Cortex of kidney (tissue), 1 donor: ENCODE measurements at places on chromosomes 2 and 18.

DNA sequence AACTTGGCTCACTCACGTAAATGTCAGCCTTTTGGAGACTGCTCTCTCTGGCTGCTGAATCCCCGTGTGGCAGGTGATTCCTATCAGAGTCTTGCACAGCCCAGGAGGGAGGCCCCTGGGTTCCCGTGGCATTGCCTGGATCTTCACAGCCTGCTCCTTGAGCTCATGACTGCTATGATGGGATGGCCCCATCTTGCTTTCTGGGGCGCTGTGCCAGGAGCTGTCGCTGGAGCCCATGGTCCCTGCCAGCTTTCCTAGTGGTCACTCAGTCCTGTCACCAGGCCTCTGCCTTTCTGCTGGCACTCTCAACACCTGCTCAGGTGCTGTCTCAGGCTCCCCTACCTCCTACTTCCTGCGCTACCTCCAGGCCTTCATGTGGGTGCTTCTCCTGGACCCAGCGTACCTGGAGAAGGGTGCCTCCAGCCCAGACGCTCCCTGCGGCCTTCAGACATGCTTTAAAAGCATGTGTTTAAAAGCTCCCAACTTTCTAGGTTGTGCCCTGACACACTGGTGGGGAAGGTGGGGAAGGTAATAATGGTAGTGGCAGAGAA, 110.1 kb downstream of the MCFD2 start:
- DNase-seq = no peak

GRCh38 chr2:206031162-206031784, 54.7 kb downstream of the INO80D start:
- no peak for DNase-seq

DNA sequence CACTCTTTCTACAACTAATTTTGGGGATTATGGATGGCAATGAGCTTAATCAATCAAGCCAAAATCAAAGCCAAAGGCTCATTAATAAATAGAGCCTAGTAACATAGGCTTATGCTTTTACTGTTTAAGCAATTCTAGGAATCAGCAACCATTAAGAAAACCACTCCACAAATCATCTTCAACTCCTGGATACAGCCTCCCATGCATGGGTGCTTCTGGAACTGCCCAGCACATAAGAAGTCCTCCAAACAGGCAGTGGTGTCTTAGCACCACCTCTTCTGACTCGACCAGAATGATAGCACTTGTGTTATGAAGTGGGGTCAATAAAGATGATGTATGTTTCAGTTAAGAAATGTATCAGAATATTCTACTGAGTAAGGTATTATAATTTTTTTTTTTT, 104.4 kb upstream of the SERPINE2 start:
- DNase-seq = no peak

DNA sequence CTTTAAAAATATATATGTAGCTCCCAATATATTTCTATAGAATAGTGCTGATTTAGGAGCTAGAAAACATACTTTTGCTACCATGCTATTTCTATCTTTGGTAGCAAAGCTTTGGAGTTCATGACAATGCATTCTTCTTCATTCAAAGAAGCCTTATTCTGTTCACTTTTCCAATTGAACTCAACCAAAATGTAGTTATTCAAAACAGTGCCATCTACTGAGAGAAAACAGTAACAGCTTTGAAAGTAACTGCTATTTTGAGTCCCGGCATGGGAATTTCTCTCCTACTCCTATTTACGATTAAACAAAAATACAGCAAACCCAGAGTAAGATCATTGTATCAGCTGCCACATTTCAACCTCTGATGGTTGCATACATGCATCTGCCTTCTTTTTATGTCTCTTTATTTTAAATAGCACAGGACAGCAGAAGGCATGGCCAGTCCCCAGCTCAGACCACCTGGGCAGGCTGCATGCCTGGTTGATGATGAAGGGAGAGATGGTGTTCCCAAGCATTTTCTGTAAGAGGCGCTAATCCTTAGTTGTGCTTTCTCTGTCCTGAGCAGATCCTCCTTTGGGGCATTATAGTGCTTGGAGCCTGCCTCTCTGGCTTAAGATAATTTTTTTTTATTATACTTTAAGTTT, 69.7 kb upstream of the SULT1C3 start:
- DNase-seq = no peak

GRCh38 chr18:74774486-74774885, 176.8 kb downstream of the ZNF407 start:
- no peak for DNase-seq

DNA sequence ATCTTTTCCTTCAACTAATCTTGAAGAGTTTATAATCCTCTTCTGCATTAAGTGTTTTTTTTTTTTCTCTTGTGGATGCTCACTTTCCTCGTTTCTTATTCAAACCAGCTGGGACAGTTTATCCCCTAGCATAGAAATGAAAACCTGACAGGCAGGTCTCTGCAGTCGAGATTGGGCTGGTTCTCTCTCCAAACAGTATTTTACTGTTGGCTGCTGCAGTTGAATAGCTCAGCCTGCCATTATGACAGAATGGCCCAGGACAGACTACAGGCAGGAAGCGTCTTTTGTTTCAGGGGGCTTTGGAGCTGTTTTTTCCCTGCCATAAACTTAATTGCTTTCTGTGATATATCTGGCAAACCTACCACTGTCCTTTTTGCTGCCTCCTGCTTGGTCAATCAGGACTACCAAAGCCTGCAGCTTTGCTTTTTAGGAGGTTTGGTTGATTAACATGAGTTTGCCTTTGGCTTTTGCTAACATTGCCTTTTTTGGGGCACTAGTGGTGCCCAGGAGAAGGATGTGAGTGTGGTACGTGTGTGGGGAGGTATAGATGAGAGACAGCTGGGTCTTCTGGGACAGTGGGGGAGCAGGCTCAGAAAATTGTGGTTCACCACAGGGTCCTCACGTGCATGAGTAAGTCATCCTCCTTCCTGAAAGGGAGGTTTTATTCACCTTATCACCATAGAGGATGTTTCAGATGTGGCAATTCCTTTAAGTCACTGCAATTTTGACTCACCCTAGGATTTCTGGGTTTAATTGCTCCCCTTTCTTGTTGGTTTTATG, 128.7 kb downstream of the LYPD6B start:
- no peak for DNase-seq

DNA sequence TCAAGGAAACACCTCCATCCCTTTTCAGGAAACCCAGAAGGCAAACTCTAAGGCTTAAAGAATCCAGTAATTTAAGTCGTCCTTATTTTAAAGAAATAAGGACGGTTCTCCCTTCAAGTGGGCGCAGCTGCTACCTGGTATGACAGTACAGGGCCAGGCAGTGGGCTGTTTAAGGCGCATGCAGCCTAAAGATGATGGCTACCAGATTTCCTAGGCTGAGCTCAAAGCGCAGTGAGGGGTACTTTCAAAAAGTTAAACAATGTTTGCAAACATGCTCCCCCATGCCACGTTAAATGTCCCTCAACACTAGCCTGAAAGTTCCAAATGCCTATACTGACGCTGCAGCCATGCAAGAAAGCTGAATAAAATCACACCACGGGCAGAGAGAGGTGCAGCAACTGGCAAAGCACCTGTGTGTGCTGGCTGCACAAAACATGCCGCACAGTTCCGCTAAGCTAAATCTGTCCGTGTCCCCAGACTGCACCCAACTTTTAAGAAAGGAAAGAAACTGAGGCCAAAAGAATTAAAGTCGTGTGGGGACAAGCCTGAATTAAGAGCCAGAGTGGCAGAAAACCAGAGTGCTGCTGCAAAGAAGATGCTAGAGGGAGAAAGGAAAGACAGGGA, 583 bp downstream of the HIBCH start:
- DNase-seq = no peak

GRCh38 chr2:208025814-208026184, 472 bp upstream of the PLEKHM3 start:
- DNase-seq = no peak
